NCI-H510A (cell line): ENCODE measurements at places on chromosomes 1 and 21.

GRCh38 chr21:14878971-14879370 lies 185.8 kb downstream of the NRIP1 start:
- no peak for DNase-seq

- no peak for DNase-seq
These were observed 11.5 kb downstream of the YBEY start for GRCh38 chr21:46297338-46298271.

GRCh38 chr1:107047602-107048001 lies 8.9 kb upstream of the PRMT6 start:
- DNase-seq, result no peak

DNA sequence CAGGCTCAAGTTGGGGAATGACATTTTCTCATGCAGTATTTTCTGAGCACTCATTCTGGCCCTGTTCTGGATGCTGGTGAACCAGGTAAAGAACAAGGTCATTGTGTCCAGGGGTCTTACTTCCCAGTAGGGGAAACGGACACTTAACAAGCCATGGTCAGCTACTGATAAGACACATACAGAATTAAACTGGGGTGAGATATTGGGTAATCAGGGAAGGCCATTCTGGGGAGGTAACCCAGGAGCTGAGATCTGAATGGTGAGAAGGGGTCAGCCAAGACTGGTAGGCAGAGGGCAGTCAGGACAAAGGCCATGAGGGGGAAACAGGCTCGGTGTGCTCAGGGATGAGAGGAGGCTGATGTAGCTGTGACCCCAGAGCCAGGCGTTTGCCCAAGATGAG lies 45.8 kb downstream of the RPS6KA1 start:
- no peak for DNase-seq

DNA sequence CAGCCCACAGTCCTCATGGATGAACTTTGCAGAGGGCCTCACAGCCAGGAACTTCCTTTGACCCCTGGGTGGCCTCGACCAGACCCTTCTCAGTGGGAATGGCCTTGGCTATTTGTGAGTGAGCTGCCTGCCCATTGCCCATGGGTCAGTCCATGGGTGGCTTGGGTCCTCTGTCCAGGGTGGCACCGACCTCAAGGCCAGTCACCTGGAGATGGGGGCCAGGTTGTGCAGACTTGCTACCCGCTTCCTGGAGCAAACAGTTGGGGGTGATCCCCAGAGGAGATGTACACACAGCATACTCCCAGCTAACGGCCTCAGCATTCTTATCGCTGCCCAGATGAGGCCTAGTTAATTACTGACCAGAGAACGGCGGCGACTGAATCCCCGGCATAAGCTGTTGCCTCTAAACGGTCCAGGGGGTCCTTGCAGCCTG lies 23.1 kb upstream of the IFNLR1 start:
- no peak for DNase-seq

GRCh38 chr1:233738396-233738795 lies 124.5 kb downstream of the KCNK1 start:
- no peak for DNase-seq

GRCh38 chr1:119637710-119638109 lies 10.4 kb downstream of the ZNF697 start:
- no peak for DNase-seq

DNA sequence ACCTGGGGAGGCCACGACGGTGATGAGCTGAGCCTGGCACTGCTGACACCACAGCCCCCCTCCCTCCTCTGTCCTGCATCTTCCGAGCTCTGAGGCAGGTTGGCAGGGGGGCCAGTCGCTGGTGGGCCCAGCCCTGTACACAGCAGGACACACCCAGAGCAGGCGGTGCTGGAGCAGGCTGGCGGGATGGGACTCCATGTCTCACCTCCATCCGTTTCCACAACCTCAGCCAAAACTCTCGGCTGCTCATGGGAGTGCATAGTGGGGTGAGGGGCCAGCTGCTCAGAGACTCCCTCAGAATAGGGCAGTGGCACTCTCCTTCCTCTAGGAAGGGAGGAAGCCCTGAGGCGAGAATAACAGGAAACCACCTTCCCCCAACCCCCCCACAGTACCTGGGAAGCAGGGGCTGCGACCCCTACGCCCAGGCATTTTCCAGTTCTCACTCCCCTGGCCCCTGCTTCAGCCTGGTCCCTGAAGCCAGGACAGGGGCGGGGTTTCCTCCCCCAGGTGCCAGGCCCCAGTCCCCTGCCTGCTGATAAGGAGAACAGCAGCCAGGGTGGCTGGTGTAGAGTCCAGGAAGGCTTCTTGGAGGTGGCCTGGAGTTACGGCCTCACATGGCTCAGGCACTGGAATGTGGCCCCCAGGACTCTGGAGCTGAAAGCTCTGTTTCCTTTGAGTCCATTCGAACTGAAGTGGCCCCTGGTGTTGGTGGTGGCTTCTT lies 3.2 kb upstream of the IBA57 start:
- DNase-seq, result no peak

- DNase-seq, result no peak
These were observed 160.3 kb downstream of the PTPRU start for GRCh38 chr1:29396438-29397255.

DNA sequence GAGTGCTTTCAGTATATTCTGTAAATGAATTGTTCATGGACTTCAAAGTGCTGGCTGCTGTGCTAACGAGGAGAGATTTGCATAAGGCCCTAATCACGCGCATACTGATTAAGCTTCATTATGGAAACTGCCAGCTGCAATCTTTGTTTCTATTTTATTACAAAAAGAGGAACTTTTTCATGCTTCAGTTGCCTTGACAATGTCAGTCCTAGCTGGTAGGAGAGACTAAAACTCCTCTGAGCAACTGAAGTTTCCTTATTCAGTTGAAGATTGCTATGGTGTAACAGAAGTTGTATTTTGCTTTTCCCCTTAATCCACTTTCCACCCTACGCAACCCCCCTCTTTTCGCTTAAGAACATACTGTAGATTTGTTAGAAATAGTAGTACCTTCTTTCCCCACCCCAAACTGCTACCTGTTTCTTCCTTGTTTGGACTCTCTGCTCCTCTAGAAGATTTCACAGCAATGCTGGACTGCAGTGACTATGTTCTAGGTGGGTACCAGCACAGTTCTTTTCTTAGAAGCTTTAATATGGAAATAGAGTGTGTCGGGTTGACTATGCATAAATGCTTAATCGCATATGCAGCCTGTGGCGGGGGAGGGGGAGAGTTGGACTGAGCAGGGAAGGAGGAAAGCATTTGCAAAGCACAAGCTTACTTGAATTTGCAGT lies 108.3 kb downstream of the POU2F1 start:
- no peak for DNase-seq

- DNase-seq, result no peak
These were observed 27.2 kb upstream of the LRRC8C start for GRCh38 chr1:89605692-89606091.

GRCh38 chr1:3695326-3696217 lies 43.3 kb downstream of the TP73 start:
- DNase-seq, result no peak

- DNase-seq, result no peak
These were observed 35.9 kb downstream of the THAP3 start for GRCh38 chr1:6660415-6661049.

GRCh38 chr1:2803931-2804627 lies 2.6 kb upstream of the TTC34 start:
- no peak for DNase-seq

- no peak for DNase-seq
These were observed 311.5 kb upstream of the DEPDC1 start for GRCh38 chr1:68808351-68808750.

DNA sequence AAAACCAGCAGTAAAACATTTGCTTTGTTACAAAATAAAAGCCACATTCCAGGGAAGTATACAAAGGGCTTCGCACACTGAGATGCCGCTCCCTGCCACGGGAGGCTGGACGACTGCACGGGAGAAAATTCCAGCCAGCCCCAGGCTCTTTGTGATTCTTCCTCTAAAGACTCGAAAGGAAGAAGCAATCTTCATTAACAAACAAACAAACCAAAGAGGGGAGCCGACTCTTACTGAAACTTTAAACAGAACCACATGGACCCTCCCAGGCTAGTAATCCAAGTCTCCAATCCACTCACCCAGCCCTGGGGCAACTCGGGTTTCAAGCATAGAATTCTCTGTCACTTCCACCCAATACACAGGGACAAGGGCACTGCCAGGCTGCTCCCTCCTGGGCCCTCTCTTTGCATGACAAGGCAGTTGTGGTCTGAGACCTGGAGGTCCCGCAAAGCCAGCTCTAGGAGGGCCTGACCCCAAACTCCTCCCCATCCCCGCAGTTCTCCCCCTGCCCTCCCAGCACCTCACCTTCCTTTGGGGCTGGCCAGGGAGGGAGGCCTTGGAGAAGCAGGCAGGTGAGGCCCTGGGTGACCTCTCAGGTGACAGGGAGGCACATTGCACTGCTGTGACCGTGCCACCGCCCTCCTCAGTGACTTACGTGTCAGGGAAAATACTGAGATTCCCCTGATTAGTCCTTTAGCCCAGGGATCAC lies 26.6 kb upstream of the COL18A1 start:
- DNase-seq, result no peak

- no peak for DNase-seq
These were observed 245.0 kb downstream of the KAZN start for GRCh38 chr1:14843525-14843924.

DNA sequence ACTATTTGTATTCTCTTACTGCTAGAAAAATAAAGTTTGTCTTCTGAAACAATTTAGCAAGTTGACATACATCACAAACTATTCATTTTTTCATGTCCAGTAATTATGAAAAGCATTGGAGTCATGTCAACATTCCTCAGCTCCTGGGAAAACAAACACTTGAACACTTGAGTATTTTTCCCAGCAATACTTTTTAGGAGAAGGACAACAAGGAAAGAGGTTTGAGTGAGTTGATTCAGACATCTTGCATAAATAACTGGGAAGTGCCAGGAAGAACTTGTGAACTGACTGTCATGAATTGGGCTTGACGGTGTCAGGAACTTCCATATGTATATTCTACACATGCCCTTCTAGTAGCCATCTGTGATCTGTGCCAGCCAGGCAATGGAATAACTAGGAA lies 195.6 kb downstream of the HMCN1 start:
- no peak for DNase-seq

GRCh38 chr1:29354511-29355098 lies 118.3 kb downstream of the PTPRU start:
- peak; percentile 47 for DNase-seq

DNA sequence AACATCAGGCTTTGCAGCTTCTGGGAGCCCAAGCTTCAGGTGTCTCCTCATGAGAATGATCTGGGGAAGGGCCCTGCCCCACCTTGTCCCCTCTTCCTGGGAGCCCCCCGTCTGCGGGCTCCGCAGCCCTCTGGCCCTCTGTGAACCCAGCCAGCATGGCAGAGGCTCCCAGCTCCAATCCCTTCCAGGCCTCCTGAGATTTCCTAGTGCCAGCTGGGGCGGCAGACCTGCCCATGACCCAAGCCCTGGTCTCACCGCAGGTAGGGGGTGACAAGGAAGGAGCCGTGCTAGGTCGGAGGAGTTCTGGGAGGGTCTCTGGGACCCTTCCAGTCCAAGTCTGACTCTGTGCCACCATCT lies 7.7 kb downstream of the PLEKHG5 start:
- DNase-seq, result no peak

GRCh38 chr1:87928623-87929022 lies 599.9 kb downstream of the LMO4 start:
- no peak for DNase-seq

DNA sequence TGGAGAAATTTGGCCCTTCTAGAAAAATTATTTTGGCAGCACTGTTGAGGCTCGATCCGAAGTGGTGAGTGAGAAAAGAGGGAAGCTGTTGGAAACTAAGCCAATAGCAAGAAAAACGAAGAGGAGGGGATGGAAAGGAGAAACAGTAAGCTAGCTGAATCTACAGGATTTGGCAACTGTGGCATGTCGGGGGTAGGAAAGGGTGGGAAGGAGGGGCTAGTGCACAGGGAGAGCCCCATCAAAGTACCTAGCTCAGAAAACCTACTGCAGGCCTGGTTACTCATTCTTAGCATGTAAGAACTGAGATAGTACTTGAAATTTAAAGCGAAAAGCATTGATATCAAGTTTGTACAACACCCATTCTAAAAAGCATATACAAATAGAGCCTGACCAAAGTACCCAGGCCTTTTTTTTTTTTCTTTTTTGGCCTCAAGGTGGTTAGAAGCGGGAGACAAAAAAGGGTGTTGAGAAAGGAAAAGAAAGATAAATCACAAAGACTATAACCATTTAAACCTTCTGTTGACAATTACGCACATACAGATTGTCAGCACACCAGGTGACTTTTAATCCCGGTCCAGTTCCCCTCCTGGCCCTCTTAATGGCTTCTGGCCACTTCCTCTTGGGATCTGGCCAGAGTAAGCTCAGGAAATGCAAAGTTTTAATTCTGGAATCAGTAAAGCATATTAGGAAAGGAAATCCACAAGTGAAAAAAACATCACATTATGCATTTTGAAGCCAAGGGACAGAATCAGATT lies 50.4 kb downstream of the SLC16A1 start:
- no peak for DNase-seq

DNA sequence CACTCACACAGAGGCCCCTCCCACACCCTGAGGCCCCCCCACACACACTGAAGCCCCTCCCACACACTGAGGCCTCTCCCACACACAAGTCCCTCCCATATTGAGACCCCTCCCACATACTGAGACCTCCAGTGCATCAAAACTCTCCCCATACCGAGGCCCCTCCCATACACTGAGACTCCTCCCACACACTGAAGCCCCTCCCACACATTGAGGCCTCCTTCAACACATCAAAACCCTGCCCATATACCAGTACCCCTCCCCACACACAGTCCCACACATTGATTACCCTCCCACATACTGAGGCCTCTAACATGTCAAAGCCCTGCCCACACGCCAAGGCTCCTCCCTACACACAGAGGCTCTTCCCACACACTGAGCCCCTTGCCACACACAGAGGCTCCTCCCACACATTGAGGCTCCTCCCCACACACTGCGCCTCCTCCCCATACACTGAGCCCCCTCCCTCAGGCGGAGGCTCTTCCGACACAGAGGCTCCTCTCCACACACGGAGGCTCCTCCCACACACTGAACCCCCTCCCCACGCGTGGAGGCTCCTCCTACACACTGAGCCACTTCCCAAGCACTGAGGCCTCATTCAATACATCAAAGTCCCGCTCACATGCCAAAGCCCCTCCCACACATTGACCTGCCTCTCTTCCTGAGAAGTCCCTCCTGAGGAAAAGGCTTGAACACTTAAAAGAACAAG lies 392.3 kb downstream of the CAMTA1 start:
- DNase-seq, result no peak

- no peak for DNase-seq
These were observed 112.1 kb downstream of the ST6GALNAC3 start for GRCh38 chr1:76186554-76187170.

DNA sequence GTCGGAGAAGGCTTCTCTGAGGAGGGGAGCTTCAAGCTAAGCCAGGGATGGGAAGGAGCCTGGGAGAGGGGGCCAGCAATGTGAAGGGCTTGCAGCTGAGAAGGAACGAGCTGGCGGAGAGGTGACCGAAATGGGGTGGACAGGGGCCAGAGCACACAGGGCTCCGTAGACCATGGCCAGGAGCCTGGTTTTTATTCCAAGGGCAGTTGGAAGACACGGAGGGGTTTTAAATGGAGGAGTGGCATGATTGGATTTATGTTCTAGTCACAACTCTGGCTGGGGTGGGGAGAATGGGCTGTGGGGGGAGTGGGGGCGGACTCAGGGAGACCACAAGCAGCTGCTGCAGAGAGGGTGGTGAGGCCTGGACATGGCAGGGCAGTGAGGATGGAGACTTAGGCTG lies 5.1 kb upstream of the EPS8L3 start:
- DNase-seq, result no peak

GRCh38 chr21:27244352-27244751 lies 277.5 kb upstream of the ADAMTS5 start:
- DNase-seq, result no peak
